ENCODE measurements at places on chromosomes 11 and 22. TPM values are rescaled to one million over a fixed set of nuclear protein-coding genes. Genes with fewer than 3 reads are reported as not detected.

DNA sequence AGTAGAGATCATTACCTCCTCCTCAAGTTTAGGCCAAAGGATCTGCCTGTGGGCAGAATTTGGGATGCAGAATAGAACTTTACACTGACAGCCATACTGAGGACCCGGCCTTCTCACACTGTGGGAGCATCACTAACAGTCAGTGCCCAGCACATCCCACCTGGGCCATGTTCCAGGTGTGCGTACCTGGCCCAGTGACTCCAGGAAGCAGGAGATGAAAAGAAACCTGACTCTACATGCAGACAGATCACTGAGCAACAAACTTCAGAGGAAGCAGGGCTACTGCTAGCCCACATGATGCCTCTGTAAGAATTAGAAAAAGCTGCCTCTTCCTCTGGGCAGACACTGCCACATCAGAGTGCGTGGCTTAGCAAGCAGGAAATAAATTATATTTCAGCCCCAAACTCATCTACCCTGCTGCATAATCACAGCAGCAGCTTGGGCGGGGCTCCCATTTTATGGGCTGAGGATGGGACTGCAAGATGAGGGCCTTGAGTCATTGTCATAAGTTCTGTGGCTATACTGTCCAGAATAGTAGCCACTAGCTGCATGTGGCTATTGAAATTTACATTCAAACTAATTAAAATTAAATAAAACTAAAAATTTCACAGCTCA lies 6.0 kb upstream of the LMO2 start:
- H3K4me3 ChIP-seq = no peak overlapping the region
- peak overlapping the region; percentile 70 for H3K27ac ChIP-seq
- H3K27me3 ChIP-seq = no peaks in the 10 kb centered on the region

DNA sequence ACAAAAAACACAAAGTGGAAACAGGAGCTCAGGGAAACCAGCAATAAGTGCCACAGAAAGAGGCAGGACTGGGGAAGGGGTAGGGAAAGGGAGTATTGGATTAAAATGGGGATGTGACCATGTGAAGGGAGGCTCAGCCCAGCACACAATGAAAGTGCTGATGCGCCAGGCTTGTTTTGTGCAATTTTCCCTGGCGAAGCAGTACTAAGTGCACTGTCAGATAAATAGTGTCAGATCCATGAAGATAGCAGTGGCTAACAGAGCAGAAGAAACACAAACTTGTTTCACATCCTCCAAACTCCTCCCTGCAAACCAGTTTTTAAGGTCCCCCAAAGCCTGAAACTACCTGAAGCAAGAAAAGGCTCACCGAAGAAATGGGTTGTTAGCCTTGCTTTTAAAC lies 50.7 kb upstream of the RAPSN start:
- no peak overlapping the region for H3K4me3 ChIP-seq
- H3K27me3 ChIP-seq = no peaks in the 10 kb centered on the region
- H3K4me1 ChIP-seq = peaks cover 14% of the 10 kb centered on the region
- no peaks in the 10 kb centered on the region for H3K36me3 ChIP-seq
- H3K27ac ChIP-seq = no peak overlapping the region

- no peak for DNase-seq
- H3K27ac ChIP-seq = no peak overlapping the region
- no peaks in the 10 kb centered on the region for H3K4me1 ChIP-seq
- H3K36me3 ChIP-seq = no peaks in the 10 kb centered on the region
Observed at GRCh38 chr22:47596176-47596690, 833.8 kb downstream of the TBC1D22A start.

- no peak for DNase-seq
- no peaks in the 10 kb centered on the region for H3K27me3 ChIP-seq
- peaks cover 2% of the 10 kb centered on the region for H3K4me1 ChIP-seq
- H3K36me3 ChIP-seq = no peaks in the 10 kb centered on the region
- H3K4me3 ChIP-seq = no peak overlapping the region
- H3K27ac ChIP-seq = no peak overlapping the region
Observed at GRCh38 chr11:60910711-60911380, 3.1 kb upstream of the TMEM109 start.

DNA sequence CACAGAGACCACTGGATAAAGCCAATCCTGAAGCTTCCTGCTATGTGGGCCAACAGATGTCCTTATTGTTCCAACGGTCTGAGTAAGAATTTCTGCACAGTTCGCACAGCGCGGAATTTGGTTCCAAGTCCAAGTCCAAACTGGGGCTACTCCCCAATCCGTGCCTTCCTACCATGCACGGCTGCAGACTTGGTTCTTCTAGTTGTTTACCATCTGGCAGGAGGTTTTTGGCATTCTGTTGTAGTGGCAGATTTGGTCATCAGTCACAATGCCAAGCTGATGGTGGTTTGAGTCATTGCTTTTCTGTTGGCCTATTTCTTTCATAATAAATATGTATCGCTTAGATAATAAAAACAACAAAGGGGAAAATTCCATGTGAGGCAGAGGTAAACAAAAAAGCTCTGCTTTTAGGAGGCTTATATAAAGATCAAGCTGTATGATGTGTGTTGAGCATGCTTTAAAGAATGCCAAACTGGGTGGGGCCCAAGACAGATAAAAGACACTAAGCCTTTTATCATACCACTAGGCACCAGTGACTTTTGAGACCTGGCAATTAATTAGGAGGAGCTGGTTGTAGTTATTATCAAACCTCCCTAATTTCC lies 52.5 kb upstream of the SYN3 start:
- no peaks in the 10 kb centered on the region for H3K4me1 ChIP-seq
- DNase-seq = no peak
- H3K36me3 ChIP-seq = no peaks in the 10 kb centered on the region
- H3K4me3 ChIP-seq = no peak overlapping the region
- H3K27me3 ChIP-seq = no peaks in the 10 kb centered on the region

DNA sequence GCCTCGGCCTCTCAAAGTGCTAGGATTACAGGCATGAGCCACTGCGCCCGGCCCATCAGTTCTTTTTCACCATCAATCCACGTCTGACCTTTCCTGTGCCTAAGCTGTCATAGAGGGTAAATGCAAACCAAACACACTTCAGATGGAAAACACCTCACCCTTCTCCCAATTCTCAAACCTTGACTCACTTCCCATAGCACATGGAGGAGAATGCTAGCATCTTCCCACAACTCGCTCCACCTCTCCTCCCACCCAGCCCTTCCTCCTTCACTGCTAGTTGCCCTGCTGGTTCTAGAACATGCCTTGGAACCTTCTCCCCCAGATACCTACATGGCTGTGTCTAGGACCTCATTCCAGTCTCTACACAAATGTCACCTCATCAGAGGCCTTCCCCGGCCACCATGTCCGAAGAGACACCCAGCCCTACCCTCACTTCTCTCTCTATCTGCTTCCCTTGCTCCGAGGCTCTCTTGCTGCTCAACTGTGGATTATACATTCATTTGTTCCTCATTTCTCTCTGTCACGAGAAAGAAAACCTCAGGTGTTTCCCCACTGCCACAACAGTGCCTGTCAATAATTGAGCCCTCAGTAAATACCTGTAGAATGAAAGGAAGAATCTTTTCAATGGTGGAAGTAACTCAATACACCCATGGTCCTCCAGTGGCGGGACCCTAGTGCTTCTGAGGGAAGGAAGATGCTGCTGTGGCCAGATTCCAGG lies 21.3 kb upstream of the NCF4 start:
- H3K27ac ChIP-seq = no peak overlapping the region
- no peaks in the 10 kb centered on the region for H3K27me3 ChIP-seq
- DNase-seq = no peak
- H3K4me1 ChIP-seq = no peaks in the 10 kb centered on the region
- no peak overlapping the region for H3K4me3 ChIP-seq

DNA sequence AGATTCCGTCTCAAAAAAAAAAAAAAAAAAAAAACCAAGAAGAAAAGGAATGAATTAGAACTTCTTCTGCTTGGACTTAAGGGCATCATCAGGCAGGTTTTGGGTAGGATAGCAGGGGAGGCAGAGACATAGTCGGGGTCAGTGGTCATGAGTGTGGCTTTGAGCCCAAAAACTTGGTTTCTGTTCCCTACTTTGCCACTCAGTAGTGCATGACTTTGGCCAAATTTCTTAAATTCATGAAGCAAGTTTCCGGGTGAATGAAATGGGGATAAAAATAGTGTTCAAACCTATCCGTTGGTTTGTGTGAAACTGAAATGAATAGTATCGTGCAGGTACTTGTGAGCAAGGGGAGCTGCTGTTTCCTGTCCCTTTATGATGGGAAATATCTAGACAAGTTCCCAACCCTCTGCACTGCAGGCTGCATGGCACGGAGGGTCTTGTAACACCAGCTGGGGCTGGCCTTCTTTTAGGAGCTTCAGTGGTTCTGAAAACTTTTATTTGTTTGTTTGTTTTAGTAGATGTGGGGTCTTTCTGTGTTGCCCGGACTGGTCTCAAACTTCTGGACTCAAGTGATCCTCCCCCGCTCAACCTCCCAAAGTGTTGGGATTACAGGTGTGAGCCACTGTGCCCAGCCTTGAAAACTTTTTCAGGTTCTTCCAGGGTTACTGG lies 18.4 kb downstream of the NEAT1 start:
- no peaks in the 10 kb centered on the region for H3K36me3 ChIP-seq
- no peaks in the 10 kb centered on the region for H3K27me3 ChIP-seq
- peak overlapping the region; percentile 53 for H3K27ac ChIP-seq
- peak; percentile 26 for DNase-seq

DNA sequence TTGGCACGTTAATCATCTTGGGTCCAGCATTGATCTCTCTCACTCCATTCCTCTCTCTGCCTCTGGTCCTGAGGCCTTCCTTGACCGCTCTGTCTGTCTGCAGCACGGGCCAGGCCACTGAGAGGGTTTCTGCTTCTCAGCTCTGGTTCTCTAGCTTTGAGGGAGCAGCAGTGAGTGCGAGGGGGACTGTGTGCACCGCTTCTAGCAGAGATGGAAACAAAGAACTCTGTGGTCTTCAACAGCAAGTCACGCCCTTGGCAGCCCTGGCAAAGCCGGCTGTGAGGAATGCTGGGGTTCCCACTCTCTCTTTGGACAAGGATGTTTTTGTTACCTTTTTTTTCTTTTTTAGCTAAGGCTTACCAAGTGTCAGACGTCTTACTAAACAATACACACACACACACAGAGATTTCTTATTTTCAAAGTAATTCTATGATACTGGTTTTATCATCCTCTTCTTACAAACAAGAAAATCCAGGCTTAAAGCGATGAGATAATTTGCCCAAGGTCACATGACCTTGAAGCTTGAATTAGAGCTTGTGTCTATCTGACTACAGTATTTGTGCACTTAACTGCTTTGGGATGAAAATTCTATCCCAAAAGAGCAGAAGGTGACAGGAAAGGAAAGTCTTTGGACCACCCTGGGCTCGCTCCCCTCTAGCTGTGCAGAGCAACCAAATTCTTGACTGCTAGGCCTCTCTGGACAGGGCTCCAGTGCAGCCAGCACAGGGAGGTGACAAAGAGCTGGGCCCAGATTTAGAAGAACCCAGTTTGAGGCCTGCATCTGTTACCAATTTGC lies 293.2 kb downstream of the NTM start:
- no peak overlapping the region for H3K27ac ChIP-seq
- no peaks in the 10 kb centered on the region for H3K27me3 ChIP-seq
- DNase-seq = peak; percentile 29
- H3K4me1 ChIP-seq = no peaks in the 10 kb centered on the region

GRCh38 chr11:60939855-60940254 lies 12.1 kb downstream of the SLC15A3 start:
- no peak overlapping the region for H3K27ac ChIP-seq
- no peaks in the 10 kb centered on the region for H3K27me3 ChIP-seq
- H3K4me1 ChIP-seq = no peaks in the 10 kb centered on the region
- no peak for DNase-seq

DNA sequence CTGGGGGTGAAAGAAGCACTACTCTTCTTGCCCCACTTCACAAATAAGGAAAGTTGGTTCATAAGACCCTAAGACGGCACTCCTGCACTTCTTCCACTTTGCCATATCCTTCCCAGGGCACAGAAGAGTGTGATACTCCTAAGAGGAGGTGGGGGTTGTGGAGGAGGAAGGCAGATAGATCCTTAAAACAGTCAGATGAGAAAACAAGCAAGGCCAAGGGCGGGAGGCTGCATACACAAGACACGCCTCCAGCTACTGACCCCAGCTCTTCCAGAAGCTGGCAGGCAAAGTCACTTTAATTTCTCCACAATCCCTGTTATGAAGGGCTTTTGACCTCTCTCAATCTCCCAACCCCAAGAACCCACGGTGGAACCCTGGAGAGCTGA lies 1.6 kb upstream of the CHRM4 start:
- H3K27ac ChIP-seq = no peak overlapping the region
- H3K4me3 ChIP-seq = no peak overlapping the region
- no peak for DNase-seq
- H3K4me1 ChIP-seq = peaks cover 29% of the 10 kb centered on the region
- H3K27me3 ChIP-seq = peaks cover 38% of the 10 kb centered on the region
- H3K36me3 ChIP-seq = no peaks in the 10 kb centered on the region

DNA sequence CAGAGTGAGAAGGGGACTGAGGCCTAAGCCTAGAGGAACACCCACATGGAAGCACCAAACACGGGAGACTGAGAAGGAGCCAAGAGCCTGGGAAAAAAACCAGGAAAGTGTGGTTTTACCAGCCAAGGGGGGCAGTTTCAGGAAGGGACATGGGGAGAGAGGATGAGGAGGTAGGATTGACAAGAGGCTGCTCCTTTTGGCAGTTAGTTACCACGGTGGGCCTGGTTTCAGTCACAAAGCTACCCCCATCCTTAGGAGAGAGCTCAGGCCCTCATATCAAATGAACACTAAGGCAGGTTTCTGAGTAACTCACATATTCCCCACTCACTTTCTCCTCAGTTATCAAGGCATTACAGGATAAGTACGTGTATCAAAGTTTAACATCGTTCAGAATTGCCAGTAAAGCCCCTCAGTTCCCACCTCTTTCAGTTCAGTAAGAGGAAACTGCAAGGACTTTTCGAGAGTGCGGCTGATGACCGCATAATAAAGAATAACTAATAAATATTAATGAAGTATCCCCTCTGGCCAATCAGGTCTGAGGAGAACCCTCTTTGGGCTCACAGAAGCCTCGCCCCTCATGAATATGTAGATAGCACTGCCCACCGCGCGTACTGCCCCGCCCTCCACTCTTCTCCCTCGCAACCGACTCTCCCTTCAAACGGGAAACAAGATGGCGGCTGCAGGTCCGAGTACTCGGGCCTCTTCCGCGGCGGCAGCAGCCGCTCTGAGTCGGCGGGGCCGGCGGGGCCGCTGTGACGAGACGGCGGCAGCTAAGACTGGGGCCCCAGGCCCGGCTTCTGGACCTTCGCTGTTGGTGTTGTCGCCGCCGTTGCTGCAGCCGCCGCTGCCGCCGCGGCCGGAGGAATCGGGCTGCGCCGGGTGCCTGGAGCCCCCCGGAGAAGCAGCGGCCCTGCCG lies at the start of gene RNF169:
RNF169 (plus strand) TSS at position 639 of the 916 bp plus-strand sequence; CDS start at position 671, 32 bp downstream.
- DNase-seq = peak; percentile 95
- H3K27ac ChIP-seq = peak within 1 kb of the TSS; percentile 97
- no peaks in the 10 kb centered on the region for H3K27me3 ChIP-seq
- H3K4me3 ChIP-seq = peak within 1 kb of the TSS; percentile 84
- no peaks in the 10 kb centered on the region for H3K36me3 ChIP-seq

- peaks cover 4% of the 10 kb centered on the region for H3K27me3 ChIP-seq
- no peak overlapping the region for H3K27ac ChIP-seq
- DNase-seq = no peak
- H3K4me1 ChIP-seq = peaks cover 4% of the 10 kb centered on the region
- no peak overlapping the region for H3K4me3 ChIP-seq
Observed at GRCh38 chr11:446891-447290, 3.2 kb upstream of the PTDSS2 start.

Gene SEPTIN5
- 5.4 TPM for total RNA-seq

Gene PANX3
- not detected for total RNA-seq

Gene KRTAP5-8
- 0.32 TPM for total RNA-seq

Gene TMPRSS4
- total RNA-seq = not detected

Gene HIRA
- 22.9 TPM for total RNA-seq

Gene SAA4
- total RNA-seq = not detected

Gene MEN1
- 19.0 TPM for total RNA-seq

Gene SCGB1C1
- not detected for total RNA-seq

Gene FOLR2
- total RNA-seq = 143 TPM

Gene NPTXR
- total RNA-seq = 3.7 TPM

Gene BTG4
- total RNA-seq = not detected

Gene IL18
- total RNA-seq = 21.0 TPM

Gene SLC43A3
- total RNA-seq = 130 TPM

All from breast epithelium (tissue), 4 donors.